ENCODE measurements at places on chromosomes 3 and 15. TPM values are rescaled to one million over a fixed set of nuclear protein-coding genes. Genes with fewer than 3 reads are reported as not detected.

DNA sequence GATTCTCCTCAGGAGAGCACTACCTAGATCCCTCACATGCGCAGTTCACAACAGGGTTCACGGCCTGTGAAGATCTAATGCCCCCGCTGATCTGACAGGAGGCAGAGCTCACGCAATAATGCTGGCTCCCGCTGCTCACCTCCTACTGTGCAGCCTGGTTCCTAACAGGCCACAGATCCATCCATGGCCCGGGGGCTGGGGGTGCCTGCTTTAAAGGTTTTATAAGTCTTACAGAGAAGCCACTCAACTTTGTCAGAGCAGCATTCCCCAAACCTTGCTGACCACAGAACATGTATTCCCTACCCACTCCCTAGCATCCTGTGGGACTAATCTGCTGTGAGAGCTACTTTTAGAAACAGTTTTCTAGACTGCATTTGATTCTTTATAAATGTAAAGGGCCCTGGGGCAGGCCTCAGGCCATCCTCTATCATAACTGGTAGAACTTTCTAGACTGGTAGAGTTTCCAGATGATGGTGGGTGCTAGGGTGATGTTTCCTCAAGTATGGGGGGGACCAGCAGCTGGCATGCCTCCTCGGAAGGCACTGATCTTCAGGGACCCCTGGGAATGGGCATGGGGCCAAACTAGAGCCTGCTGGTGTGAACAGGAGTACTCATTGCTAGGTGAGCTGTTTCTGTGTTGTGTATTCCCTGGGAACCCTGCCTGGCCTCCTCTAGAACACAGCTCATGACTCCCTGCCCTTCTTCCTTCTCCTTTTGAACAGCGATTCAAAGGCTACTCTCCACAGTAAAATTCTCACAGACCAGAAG lies 25.7 kb upstream of the RAD18 start:
- H3K4me1 ChIP-seq = no peaks in the 10 kb centered on the region
- no peak overlapping the region for H3K27ac ChIP-seq
- no peaks in the 10 kb centered on the region for H3K36me3 ChIP-seq

GRCh38 chr3:141308588-141309218 lies 59.6 kb upstream of the ZBTB38 start:
- H3K4me1 ChIP-seq = no peaks in the 10 kb centered on the region
- H3K36me3 ChIP-seq = no peaks in the 10 kb centered on the region
- no peak for DNase-seq
- no peak overlapping the region for H3K27ac ChIP-seq

- H3K27ac ChIP-seq = no peak overlapping the region
- H3K4me1 ChIP-seq = no peaks in the 10 kb centered on the region
- no peaks in the 10 kb centered on the region for H3K27me3 ChIP-seq
- DNase-seq = no peak
Observed at GRCh38 chr3:28467414-28467813, 118.8 kb upstream of the AZI2 start.

DNA sequence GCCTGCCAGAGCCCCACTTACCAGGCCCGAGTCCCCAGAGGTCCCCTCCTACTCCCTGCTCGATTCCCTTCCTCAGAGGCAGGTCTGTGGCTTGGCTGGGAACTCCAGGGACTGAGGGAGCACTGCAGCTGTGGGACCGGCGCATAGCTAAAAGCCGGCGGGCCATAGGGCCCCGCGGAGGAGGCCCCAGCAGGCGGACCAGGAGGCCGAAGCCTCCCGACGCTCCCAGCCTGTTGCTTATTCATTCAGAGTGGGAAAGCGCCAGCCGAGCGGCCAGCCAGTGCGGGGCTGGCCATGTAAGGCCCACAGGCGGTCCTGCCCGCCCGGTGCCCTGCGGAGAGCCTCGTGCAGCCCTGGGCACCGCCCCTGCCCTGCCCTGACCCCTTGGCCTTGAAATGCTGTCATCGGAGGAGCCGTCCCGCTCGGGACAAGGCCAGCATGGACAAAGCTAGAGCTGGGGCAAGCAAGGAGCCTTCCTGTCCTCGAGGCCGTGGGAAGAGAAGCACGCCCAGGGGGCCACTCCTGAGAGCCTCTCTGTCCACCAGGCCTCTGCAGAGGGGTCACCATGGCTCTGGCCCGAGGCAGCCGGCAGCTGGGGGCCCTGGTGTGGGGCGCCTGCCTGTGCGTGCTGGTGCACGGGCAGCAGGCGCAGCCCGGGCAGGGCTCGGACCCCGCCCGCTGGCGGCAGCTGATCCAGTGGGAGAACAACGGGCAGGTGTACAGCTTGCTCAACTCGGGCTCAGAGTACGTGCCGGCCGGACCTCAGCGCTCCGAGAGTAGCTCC lies at the start of gene LOXL1:
LOXL1 (plus strand) TSS at position 244 of the 784 bp plus-strand sequence; CDS start at position 566, 322 bp downstream.
- peak; percentile 50 for DNase-seq
- no peaks in the 10 kb centered on the region for H3K27me3 ChIP-seq
- H3K27ac ChIP-seq = peak within 1 kb of the TSS; percentile 90
- H3K4me1 ChIP-seq = peaks cover 99% of the 10 kb centered on the region
- H3K4me3 ChIP-seq = peak within 1 kb of the TSS; percentile 62
- no peaks in the 10 kb centered on the region for H3K36me3 ChIP-seq

GRCh38 chr3:189739378-189739777 lies 108.2 kb downstream of the TP63 start:
- DNase-seq = no peak
- no peak overlapping the region for H3K27ac ChIP-seq
- peaks cover 6% of the 10 kb centered on the region for H3K4me1 ChIP-seq
- no peak overlapping the region for H3K4me3 ChIP-seq
- peaks cover 1% of the 10 kb centered on the region for H3K36me3 ChIP-seq

GRCh38 chr15:51377038-51377786 lies 35.8 kb downstream of the GLDN start:
- no peaks in the 10 kb centered on the region for H3K27me3 ChIP-seq
- no peaks in the 10 kb centered on the region for H3K4me1 ChIP-seq
- no peak overlapping the region for H3K4me3 ChIP-seq
- DNase-seq = no peak

DNA sequence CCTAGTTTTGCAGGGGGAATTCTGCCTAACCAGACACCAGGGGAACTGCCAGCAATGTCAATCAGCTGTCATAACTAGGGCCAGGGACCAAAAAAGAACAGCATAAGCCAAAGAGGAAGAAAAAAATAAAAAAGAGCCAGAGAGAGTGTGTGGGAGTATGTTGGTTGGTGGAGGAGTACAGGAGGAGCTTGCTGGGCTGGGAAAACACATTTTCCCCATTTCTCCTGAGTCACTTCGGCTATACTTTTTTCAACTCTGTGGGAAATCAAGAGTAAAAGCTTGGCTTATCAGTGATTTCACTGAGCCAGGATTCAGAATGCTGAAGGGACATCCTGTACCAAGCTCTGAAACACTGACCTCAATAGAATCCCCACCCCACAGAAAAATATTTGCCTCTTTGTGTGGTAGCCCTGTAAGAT lies 144.7 kb upstream of the DPH6 start:
- no peaks in the 10 kb centered on the region for H3K36me3 ChIP-seq
- no peak overlapping the region for H3K4me3 ChIP-seq
- no peak for DNase-seq
- H3K4me1 ChIP-seq = no peaks in the 10 kb centered on the region
- H3K27me3 ChIP-seq = no peaks in the 10 kb centered on the region

- no peak for DNase-seq
- no peaks in the 10 kb centered on the region for H3K27me3 ChIP-seq
- H3K4me1 ChIP-seq = no peaks in the 10 kb centered on the region
- no peak overlapping the region for H3K4me3 ChIP-seq
- H3K36me3 ChIP-seq = no peaks in the 10 kb centered on the region
Observed at GRCh38 chr3:65436580-65436979, 602.1 kb downstream of the MAGI1 start.

- no peak for DNase-seq
- no peak overlapping the region for H3K27ac ChIP-seq
- no peaks in the 10 kb centered on the region for H3K27me3 ChIP-seq
- H3K4me3 ChIP-seq = no peak overlapping the region
Observed at GRCh38 chr15:75809986-75810750, 33.1 kb upstream of the UBE2Q2 start.

GRCh38 chr15:39692356-39693327 lies 90.0 kb downstream of the FSIP1 start:
- H3K4me3 ChIP-seq = peak overlapping the region; percentile 9
- no peaks in the 10 kb centered on the region for H3K27me3 ChIP-seq
- H3K27ac ChIP-seq = no peak overlapping the region
- no peaks in the 10 kb centered on the region for H3K36me3 ChIP-seq
- DNase-seq = no peak

DNA sequence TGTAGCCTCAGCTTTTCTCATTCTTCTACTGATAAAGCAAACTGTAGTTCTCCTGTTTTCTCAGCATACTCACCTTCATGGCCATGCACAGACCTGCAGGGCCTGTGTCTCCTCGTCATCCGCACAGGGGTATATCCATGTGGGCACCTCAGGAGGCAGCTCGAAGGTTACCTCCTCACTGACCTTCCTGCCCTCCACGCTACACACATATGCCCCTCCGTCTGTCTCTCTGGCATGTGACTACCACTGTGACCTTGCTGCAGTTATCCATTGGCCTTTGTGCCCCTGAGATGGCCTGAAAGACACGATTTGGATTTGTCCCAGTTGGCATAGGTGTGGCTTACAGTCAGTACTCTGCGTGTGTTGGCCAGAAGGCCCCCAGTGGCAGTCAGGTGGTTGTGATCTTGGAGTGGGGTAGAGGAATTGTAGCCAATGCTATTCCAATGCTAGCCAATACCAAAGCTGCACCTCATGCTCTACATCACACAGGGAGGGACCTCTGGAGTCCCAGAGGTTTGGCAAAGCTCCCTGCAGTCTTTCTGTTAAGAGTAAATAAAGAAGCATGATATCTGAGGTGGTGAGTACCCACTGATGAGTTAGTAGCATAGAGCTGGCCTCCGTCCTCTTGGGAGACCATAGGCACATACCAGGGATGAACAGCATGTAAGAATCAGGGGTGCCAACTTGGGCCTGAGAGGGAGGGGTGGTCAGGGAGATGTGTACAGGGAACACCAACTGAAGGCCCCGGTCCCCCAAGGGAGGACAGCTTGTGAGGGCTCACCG lies 143.4 kb downstream of the EEFSEC start:
- no peak for DNase-seq
- H3K4me3 ChIP-seq = no peak overlapping the region
- no peaks in the 10 kb centered on the region for H3K27me3 ChIP-seq
- no peaks in the 10 kb centered on the region for H3K4me1 ChIP-seq
- no peak overlapping the region for H3K27ac ChIP-seq

C2CD4A gene
- total RNA-seq = 0.30 TPM

OCA2 gene
- total RNA-seq = 6.5 TPM

FGF12 gene
- 0.59 TPM for total RNA-seq

IL17RB gene
- total RNA-seq = 6.1 TPM

GOLGA6L7 gene
- total RNA-seq = not detected

CADM2 gene
- 32.2 TPM for total RNA-seq

SNTN gene
- not detected for total RNA-seq

BOC gene
- 27.6 TPM for total RNA-seq

KNG1 gene
- not detected for total RNA-seq

SLC12A1 gene
- not detected for total RNA-seq

WWTR1 gene
- 126 TPM for total RNA-seq

SLCO2A1 gene
- 13.8 TPM for total RNA-seq

Data from tibial nerve (tissue), 4 donors.